ENCODE measurements at places on chromosomes 2 and 18.
A peak's percentile ranks its signal among the peaks of the same experiment; 100 is the strongest.

GRCh38 chr18:23036660-23037201, 98.6 kb upstream of the CABLES1 start:
- DNase-seq: no peak

DNA sequence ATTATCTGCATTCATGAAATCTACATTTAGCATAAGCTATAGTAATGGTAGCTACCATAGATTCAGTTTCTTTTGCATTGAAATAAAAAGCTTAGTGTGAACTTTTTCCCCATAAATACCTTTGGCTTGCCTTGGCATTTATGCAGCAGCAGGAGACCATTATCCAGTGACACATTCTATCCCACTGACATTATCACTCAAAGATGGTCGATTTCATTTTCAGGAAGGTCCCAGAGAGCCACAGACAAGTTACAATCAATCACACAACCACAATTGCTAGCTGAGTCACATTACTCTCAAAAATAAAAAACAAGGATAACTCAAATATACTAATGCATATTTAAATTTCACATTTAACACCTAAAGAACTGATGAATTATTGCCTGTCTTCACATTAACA, 512.7 kb upstream of the CDH2 start:
- no peak for DNase-seq

- no peak for DNase-seq
Measured at GRCh38 chr2:24411488-24412151, 51.3 kb upstream of the ITSN2 start.

GRCh38 chr2:197869501-197870111, 65.2 kb downstream of the PLCL1 start:
- no peak for DNase-seq

DNA sequence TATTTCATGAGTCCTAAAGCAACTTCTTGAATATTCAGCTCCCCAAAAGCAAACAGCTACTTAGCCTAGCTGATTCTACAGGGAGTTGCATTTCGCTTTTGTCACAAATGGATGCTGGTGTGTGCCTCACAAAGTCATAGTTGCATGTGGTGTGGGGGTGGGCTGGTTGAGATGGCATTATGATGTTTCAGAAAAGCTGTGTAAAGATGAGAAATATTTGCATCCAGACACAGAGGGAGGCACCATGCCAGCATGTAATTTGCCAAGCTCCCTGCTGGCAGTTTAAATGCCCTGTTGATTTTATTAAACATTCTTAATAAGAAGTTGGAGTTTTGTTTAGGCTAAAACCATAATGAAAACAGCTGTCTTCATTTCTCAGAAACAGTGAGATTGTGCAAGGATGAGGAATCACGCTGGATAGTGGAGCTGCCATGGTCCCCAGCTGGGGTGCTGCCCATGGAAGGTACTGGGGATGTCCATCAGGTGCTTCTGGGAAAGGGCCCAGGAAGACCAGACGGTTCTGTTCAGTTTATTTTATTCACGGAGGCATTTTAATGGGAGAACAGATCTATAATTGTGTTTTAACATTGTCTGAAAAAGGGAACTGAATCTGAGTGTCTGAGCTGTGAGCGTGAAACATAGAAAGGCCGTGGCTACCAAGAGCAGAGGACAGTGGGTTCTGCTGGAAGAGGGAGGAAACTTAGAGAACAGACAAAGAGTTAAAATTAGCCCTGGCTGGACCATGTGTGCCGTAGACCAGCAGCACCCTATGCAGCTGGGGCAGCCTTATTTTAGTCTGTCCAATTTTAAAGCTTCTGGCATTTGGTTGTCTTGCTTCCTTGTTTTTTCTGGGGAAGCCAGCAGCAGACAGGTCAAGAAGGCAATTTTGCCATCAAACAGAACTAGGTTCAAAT, 177.1 kb downstream of the FAM210A start:
- DNase-seq: no peak

- DNase-seq: no peak
Measured at GRCh38 chr2:42843131-42843530, 50.7 kb upstream of the HAAO start.

DNA sequence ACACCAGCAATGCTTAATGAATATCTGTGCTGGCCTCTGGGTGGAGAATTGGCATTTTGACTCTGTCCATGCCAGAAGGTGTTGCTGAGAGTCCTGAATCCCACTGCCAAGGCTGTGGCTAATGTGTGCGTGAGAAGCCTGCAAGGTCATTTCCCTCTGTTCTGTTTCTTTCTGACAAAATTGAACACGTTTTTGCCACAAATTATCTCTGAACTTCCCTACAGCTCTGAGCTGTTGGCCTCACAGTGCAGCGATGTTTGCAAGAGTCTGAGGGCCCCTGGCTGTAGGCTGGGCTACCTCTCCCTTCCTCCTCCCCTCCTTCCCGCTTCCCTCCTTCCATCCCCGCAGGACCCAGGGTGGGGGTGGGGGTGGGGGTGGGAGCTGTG, 154.1 kb upstream of the HS6ST1 start:
- peak; percentile 73 for DNase-seq

GRCh38 chr18:61710082-61710620, 182.7 kb downstream of the RNF152 start:
- no peak for DNase-seq

GRCh38 chr2:233108611-233109490, 48.7 kb downstream of the INPP5D start:
- DNase-seq: no peak

- no peak for DNase-seq
Measured at GRCh38 chr18:21472741-21473140, 127.8 kb downstream of the ESCO1 start.

DNA sequence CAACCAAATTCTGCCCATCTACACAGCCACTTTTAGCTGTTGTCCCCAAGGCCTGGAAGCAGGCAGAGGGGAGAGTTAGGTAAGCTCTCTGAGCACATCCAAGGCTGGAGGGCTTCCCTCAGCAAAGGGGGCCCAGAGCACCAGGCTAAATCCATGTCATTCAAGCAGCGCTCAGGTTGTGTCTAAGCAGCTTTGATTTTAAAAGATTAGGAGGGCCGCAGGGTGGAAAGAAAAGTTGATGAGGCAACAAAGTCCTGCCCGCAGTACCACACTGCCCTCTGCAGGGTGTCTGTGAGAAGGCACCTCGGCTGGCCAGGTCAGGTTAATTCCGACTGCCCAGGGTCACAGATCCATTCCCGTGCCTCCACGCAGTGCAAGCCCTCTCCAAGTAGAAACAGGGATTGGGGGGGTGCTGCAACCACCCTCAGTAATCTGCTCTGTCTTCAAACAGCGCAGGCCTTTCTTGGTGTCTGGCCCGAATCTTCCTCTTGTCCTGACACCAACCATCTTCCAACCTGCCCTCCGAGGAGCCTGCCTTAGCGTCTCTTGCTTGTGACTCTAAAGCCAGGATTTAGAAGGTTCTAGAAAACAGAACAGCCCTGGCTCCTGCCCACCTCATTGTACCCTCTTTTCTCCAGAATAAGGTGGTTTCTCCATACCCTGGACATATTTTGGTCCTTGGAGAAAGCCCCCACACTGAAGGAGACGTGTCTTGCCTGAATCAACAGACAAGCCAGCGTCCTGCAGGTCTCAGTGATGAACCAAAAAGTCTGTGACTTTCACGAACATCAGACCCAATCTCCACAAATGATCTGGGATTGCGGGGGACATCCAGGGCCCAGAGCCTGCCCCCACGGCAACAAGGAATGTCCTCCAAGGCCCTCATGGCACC, 289.2 kb downstream of the TNS1 start:
- peak; percentile 64 for DNase-seq

DNA sequence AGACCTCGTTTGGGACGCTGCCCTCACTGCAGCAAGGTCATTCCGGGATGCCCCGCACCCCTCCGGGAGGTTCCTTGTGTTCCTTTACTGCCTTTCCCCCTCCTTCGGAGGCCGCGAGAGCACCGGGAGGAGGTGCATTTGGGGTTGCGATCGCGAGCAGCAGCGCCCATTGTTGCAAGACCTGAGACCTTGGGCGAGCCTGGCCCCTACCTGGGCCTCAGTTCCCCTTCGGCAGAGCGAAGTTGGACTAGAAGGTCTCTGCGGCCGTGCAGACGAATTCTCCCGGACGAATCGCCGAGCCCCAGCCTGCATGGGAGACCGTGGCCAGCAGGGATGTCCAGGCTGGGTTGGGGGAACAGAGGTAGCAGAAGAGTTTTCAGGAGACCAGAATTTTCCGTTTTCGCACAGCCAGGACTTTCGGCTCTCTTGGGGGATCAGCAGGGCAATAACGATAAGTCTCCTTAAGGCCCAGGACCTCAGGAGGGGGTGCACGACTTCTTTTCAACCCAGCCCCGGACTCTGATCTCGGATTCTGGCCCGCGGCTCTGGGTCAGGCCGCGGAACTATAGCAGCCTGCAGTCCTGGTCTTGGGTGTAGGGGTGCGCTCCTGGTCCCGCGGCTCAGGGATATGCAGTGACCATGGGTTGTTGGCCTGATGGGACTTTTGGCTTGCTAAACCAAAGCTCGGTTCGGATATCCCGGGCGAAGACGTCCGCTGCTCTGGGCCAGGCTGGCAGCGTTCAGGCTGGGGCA, 2.8 kb downstream of the GDF7 start:
- no peak for DNase-seq

GRCh38 chr2:225011585-225011984, 30.7 kb downstream of the DOCK10 start:
- no peak for DNase-seq

DNA sequence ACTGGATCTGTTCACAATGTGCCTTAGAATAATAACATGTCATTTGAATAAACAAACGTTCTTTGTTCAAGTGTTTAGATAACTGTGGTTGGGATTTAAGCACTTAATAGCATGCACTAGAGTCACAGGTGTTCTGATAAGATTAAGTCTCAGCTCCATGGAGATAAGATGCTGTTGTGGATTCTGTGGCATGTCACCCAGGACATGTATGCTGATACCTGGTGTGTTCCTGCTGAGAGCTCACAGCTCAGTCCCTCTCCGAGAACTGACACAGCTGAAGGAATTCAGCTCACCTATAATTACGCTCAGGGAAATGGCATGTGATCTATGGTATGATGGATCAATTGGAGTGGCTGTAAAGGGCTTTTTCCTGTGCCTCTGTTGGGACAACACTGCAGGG, 75.4 kb upstream of the ST6GAL2 start:
- DNase-seq: no peak

DNA sequence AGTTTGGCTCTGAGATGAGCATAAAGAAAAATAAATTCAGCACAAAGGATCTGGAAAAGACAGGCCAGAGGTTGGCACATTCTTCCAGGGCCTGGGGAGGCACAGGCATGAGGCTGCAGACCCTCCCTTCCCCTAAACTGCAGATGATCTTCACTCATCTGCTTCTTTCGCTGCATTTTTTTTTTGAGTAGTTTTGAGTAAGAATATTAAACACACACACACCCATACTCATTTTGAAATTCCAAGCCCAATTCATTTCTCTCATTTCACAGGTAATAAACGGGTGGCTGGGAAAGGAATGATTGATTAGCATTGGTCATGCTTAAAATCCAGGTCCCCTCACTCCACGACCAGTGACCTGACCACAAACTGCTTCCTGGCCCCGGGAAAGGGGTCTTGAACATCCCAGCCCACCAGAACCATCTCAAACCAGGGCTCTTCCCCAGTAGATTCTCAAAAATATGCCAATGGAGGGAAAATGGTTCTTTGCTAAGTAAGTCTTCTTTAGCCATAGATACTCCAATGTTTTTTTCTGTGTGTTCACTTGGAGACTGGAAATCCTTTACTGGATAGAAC, 219.6 kb downstream of the ANAPC1 start:
- no peak for DNase-seq

GRCh38 chr2:140998577-140998976, 1132.2 kb downstream of the LRP1B start:
- DNase-seq: peak; percentile 54

- DNase-seq: peak; percentile 43
Measured at GRCh38 chr2:45570671-45571334, 40.3 kb downstream of the SRBD1 start.

- DNase-seq: no peak
Measured at GRCh38 chr2:104744537-104744936, 109.4 kb upstream of the POU3F3 start.

DNA sequence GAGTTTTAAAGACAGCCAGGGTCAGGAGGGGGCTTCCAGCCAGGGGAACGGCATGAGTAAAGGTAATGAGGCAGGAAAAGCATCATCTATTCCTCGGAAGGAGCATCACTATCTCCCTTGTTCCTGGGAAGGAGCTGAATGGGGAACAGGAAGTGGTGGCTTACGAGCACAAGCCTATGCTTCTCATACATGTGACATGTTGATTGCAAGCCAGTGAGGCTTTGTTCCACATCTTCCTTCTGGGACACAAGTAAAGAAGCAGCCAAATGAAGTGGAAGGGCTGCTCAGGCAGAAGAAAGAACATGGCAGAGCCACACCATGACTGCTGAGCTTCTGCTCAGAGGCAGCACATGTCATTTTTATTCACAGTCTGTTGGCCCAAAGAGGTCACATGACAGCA, 15.1 kb upstream of the LMAN1 start:
- no peak for DNase-seq

GRCh38 chr2:223949241-223949840, 4.2 kb upstream of the WDFY1 start:
- no peak for DNase-seq

DNA sequence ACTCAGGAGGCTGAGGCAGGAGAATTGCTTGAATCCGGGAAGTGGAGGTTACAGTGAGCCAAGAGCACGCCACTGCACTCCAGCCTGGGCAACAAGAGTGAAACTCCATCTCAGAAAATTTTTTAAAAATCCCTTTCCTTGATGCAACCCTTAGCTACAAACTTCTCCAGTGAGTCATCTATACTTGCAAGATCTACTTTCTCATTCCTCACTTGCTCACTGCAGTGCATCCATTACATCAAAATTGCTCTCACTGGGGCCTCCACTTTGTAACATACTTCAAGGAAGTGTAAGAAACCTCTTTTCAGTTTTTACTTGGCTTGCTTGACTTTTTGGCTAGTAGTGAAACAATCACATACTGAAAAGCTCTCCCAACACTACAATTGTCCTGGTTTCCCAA, 65.3 kb downstream of the REEP1 start:
- no peak for DNase-seq

- peak; percentile 78 for DNase-seq
Measured at GRCh38 chr2:179569831-179570233, 291.6 kb downstream of the ZNF385B start.
